ENCODE measurements at places on chromosomes 3 and 15.

- no peak for DNase-seq
Measured at GRCh38 chr3:127565711-127566110, 24.8 kb downstream of the TPRA1 start.

DNA sequence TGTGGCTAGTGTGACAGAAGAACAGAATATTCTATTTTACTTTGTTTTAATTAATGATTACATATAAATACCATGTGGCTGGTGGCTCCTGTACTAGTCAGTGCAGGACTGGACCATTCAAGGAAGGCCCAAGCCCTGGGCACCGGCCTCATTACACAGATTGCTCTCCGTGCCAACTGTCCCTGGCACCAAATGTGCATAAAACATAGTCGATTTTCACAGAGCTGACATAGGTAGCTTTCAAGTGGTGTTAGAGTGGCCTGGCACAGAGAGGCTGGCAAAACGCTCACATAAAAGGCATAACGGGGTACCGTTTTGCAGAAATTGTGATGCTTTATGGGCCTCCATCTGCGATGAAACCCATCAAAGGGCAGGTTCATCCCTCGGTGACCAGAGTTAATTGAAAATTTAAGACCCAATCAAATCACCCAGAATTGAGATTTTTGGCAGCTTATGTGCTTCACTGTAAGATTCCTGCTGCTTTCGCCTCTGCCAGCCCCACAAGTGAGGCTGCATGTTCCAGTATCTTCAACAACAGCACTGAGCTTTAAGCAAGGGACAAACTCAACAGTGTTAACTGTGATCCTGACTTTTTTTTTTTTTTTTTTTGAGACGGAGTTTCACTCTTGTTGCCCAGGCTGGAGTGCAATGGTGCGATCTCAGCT, 25.9 kb downstream of the RFTN1 start:
- no peak for DNase-seq

DNA sequence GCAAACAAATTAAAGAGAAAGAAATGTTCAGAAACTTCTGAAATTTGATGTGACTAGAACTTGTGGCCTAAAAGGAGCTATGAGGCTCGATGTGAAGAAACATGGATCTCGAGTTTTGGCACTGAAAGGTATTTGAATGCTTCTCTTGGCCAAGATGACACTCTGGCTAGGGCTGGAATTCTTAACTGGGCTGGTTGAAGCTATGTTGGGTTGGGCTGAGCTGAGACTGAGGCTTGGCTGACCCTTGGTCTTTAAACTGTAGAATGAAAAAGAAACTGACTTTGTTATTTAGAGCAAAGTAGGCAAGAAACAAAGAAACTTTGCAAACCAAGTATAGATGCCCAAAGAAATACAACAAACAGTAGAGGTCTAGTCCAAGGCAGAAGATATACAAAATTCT, 28.1 kb upstream of the CLDN16 start:
- DNase-seq = no peak

GRCh38 chr15:63226966-63227401, 37.6 kb downstream of the RAB8B start:
- no peak for DNase-seq

- DNase-seq = no peak
Measured at GRCh38 chr3:149703466-149703865, 45.6 kb upstream of the WWTR1 start.

GRCh38 chr3:54421943-54422342, 299.6 kb downstream of the CACNA2D3 start:
- DNase-seq = no peak

- no peak for DNase-seq
Measured at GRCh38 chr15:62881056-62881455, 161.5 kb upstream of the TPM1 start.

DNA sequence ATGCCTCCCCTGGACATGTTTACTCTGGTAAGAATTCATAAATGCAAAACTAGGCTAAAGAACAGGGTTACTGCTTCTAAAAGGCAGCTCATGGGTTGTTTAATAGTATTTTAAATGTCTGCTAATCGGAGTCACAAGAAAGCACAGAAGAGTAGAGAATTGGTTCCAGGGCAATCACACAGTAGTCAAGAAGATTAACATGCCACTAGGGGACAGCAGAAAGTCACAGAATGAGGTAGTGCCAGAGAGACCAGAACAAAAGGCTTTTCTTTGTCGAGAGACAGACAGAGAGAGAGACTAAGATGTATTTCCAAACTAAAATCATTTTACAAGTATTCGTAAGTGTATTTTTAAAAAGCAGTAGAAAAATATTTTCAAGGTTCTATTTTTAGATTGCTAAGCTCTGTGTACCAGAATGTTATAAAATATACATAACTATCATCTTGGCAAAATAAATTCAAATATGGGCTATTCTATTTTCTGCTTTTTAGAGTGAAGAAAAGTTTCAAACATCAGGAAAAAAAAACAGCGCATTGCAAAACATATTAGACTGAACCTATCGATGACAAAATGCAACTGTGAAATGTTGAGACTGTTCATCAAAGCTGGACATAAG, 78.3 kb upstream of the CDIN1 start:
- no peak for DNase-seq

GRCh38 chr15:51799282-51800252, 29.9 kb upstream of the TMOD3 start:
- no peak for DNase-seq

DNA sequence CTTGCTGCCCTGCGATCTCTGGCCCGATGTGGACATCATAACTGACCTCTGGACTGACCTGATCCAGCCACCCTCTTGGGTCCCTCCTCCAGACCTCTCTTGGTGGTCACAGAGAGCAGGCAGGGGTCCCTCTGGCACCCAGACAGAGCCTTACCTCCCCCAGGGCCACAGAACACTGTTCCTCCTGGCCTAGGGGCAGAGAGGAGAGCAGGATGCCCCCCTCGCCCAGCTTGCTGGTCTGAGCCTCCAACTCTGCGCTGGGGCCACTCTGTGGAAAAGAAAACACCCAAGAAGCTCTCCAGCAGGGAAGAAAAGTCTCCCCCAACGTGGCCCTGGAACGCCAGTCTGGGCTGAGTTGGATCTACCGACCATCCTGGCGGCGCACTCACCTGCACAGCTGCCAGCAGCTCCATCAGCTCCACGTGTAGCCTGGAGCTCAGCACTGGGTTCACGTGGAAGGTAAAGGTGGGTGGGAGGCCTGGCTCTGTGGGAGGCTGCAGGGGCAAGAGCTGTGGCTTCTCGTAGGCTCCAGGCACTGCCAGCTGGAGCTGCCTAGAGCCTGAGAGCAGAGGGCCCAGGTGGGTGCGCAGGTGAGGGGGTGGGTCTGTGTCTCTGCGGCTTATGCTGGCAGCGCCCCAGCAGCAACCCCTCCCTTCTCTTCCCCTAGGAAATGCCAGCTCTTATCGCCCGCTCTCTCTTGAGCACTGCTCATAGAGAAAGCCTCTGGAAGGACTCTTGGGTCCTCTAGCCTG, 6.0 kb downstream of the PLA2G4F start:
- no peak for DNase-seq

DNA sequence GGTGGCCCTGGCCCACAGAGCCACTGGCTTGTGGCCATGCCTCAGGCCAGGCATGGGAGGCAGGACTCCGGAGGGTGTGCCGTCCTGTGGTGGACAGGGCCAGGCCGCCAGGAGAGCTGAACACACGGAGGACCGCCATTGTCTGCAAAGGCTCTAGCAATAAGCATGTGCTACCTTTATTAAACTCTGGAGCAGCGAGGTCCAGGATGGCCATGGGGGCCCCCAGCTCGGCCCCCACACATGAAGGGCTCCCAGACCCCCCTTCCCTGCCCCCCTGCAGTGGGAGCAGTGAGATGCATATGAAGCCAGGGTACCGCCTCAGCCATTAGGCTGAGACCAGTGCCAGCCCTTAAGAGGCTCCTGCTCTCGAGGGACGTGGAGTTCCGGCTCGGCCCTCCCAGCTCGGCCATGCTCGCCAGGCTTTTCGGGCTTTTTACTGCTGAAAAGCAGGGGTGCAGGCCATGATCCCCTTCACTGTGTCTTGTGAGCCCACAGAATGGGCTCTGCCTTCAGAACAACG, 2.7 kb downstream of the AMIGO3 start:
- DNase-seq = no peak

DNA sequence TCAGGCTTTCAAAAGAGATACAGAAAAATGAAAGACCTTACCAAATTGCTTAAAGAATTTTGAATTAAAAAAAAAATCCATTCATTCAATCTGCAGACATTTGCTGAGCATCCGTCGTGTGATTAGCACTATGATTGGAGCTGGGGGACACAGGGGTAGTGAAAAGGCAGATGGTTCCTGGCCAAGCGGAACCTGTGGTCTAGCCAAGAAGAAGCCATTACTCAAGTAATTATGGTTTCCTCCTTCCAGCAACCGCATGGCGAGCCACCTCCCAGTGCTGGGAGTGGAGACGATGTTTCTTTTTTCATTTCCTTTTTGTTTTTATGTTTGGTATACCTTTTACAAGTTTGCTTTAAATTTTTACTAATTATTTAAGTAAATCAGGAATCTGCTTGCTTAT, 140.2 kb downstream of the CACNA2D3 start:
- no peak for DNase-seq

DNA sequence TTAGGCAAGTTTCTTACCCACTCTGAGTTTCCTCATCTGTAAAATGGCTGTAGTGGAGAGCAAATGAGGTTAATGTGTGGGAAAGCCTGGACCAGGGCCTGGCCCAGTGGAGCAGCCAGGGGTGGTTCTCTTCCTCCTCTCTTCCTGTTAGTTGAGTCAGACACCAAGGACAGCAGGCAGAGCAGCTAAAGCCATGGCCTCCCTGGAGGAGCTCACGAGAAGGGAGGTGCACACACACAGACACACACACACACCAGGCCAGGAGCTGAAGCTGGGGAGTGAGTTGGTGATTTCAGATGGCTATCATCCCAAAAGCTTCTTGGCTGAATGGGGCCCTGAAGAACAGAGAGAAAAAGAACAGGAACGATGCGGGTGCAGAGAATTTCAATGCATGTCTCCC, 33.2 kb upstream of the TSPAN3 start:
- no peak for DNase-seq

- no peak for DNase-seq
Measured at GRCh38 chr3:169044331-169045113, 619.0 kb downstream of the MECOM start.

GRCh38 chr3:7333125-7333524, 472.2 kb downstream of the GRM7 start:
- no peak for DNase-seq

DNA sequence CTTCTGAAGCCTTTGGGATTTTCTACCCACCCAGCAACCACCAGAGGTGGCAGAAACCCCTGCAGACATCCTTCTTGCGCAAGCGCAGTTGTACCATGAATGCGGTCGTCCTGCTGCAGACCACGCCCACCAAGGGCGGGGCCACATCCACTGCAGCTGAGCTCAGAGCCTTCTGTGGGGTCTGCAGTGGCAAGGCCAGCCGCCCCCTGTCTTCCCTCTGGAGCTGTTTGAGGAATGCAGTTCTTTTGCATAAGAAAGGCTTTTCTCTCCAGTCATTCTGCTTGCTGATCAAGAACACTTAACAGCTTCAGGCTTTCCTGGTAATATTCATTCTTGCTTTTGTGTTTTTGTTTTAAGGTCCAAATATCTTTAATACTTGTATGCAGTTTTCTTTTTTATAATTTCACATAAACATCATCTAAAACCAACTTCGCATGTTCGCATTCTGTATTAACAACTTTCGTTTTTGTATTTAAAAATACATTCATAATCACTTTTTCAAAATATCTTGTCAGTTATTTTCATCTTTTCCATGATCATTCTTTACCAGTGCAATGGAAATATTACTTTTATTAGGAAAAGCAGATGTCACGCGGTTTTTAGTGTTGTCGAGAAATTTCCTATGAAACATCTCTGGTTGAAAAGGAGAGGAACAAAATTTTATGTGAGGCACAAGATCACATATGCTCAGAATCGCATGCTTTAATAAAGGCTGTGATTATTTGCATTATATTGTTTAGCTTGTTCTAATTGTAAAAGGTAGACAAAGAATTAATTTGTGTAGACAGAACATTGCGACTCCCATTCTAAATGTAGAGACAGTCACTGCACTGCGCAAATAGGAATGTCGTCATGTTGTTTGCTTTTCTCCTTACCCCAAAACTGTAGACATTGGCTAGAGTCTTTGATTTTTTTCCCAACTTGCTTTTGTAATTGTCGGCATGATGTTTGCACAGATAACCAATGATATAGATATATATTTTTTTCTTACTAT, 98.1 kb upstream of the SNRPN start:
- DNase-seq = no peak

DNA sequence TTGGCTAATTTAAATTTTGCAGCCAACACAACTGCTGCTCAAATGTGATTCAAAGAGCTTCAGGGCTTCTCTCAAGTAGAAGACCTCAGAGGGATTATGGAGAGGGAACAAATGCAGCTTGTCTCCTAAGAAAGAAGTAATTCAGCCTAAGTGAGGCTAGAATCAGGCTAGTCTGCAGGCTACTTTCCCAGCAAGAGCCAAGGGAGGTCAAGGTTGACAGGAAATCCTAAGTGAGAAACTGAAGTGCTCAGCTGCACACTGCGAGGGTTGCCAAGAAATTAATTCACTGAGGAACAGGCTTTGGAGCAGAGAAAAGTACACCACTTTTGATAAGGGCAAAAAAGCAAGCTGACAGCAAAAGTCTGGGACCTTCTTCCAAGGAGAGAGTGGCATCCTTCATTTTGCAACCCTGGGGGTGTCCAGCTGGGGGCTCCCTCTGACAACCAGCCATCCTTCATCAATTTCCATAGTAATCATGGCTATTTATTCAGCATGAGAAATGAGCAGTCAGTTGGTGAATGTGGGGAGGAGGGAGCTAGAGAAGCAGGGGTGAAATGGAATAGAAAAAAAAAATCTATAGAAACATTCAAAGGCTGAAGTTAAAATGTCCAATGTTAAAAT, 646.4 kb upstream of the ADAMTS9 start:
- no peak for DNase-seq

GRCh38 chr15:42688301-42688700, 48.6 kb downstream of the CDAN1 start:
- no peak for DNase-seq

GRCh38 chr3:139463466-139463865, 12.8 kb downstream of the RBP2 start:
- no peak for DNase-seq

- DNase-seq = no peak
Measured at GRCh38 chr3:50196253-50196801, 4.9 kb downstream of the GNAT1 start.

DNA sequence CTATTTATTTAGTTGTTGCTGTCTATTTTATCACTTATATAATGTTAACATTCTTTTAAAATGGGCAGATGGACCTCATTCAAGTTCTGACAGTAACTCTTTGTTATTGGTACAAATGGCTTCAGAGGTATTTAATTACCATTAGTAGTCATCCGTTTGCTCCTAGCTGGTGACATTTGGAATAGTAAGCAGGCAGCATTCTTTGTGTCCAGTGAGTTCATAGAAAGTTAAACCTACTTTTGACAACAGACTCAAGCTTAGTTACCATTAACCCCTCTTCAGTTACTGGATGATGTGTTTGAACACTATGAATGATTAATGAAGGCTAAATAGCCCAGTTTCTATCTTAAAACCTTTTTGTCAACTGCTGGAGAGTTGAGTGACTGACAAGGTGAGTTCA, 500.7 kb upstream of the ATP11B start:
- DNase-seq = no peak

DNA sequence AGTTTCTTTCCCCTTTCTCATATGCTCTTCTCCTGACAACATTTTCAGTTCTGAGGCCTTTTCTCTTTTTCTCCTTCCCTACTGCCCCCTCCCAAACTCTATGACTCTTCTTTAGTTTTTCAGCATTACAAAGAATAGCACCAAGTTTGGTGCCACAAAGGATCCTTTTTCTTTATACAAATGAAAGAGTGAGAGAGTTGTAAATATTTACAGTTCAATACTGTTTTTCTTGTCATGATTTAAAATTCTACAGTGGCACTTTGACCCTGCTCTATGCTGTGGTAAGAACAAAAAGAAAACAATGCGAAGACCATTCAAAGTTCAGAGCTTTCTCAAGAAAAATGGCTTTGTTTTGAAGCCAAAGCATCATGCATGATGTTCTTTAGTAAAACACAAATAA, 667.9 kb upstream of the SGO1 start:
- DNase-seq = no peak
